Astrocyte of the spinal cord (primary cell): ENCODE measurements at places on chromosomes 5 and 9.
A peak's percentile ranks its signal among the peaks of the same experiment; 100 is the strongest.

DNA sequence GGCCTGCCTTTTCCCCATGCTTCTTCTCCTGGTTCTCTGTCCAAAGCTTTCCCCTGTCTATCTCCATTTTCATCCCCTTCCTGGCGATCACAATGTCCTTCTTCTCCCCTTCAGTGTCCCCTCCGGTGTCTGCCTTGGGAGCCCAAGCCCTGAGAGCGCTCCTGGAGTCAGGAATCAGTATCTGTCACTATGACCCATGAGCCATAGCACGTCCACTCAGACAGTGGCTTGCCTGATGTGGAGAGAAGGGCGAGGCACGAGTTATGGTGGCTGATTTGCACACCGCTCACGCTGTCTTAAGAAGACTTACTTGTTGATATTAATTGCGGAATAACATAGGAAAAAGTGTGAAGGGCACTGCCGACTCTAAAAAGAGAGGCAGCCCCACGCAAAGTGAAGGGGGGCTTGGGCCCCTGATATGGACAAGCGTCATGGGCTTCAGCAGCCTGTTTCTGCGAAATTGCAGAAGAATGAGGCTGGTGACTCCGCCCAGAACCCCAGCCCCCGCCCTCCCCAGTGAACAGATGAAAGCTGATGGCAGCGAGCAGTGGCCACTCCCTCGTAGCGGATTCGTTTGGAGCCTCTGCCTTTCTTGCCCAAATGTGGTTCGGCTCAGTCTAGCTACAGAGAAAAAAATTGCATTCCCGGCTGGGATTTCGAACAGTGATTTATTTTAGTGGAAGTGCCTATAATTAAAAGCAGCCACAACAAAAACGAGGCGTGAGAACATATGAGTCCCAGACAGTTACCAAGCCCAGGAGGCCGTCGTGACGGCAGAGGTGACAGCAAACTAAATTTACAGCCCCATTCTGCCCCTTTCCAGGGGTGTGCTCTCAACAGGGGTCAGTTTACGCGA, 149.8 kb downstream of the ICE1 start:
- DNase-seq = no peak

- no peak for DNase-seq
These were observed 19.1 kb upstream of the SLC9A3 start for GRCh38 chr5:543351-543750.

- peak; percentile 14 for DNase-seq
These were observed 32.8 kb downstream of the OR2K2 start for GRCh38 chr9:111297066-111297824.

- no peak for DNase-seq
These were observed 128.7 kb upstream of the SEMA6A start for GRCh38 chr5:116703328-116703727.

- no peak for DNase-seq
These were observed 93.3 kb downstream of the BARX1 start for GRCh38 chr9:93861736-93862358.

GRCh38 chr9:27532046-27532445, 2.4 kb upstream of the MOB3B start:
- DNase-seq = no peak

DNA sequence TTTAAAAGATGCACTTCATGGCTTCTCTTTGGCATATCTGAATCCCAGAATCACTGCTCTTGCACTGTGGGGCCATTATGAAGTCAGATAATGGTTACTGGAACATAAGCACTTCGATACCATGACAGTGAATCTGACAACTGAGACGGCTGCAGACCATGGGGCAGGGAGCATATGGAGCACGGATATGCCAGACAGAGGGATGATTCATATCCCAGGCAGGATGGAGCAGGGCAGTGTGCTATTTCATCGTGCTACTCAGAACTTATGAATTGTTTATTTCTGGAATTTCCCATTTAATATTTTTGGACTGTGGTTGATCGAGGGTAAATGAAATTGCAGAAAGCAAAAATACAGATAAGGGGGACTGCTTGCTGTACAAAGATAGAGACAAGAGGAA, 145.0 kb downstream of the EGFLAM start:
- DNase-seq = no peak

GRCh38 chr5:104400941-104401340, 838.4 kb upstream of the NUDT12 start:
- no peak for DNase-seq

GRCh38 chr5:148788636-148789035, 37.8 kb upstream of the ADRB2 start:
- DNase-seq = no peak

DNA sequence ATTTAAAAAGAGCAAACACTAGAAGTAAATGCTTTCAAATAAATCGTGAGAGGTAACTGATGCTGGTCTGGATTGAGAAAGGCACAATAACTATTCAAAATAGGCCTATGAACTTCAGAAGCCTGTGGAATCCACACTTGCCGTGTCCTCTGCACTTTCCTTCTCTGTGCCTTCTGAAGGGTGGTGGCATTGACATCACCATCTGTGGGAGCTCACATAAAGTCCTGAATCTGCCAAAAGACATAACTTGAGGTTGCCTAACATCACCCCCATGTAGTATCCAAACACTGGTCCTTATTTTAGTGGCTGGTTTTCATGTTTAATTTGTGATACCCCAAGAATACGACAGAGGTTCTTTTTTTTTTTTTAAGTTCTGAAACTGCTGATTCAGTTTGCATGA, 59.8 kb downstream of the IRF1 start:
- DNase-seq = no peak

DNA sequence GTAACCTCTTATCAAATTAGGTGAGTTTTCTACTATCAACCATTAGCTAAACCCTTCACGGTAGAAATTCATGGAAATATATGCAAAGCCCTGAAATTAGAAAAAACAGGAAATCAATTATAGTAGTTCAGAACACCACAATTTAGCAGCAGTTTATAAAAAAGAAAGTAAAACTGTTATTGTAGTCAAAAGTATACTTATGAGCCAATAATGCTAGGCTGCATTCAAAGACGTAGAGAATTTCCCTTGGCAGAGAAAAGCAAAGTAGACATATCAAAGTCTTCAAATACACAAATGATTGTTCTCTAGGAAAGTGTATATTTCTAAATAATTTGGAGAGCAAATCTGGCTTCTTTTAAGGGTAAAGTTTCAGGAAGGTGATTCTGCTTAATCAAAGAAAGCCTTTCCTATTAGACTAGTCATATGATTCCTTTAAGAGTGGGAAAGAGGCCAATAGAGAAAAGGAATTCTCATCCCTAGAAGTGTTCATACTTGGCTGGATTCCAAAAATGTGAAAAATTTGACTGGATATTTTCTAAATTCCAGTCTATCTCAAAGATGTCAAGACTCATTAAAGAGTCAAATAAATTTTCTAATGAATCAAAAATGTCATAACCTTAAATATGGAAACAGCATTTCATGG, 185.5 kb downstream of the SMC2 start:
- peak; percentile 26 for DNase-seq

- DNase-seq = no peak
These were observed 69.6 kb downstream of the NMUR2 start for GRCh38 chr5:152335461-152335860.

DNA sequence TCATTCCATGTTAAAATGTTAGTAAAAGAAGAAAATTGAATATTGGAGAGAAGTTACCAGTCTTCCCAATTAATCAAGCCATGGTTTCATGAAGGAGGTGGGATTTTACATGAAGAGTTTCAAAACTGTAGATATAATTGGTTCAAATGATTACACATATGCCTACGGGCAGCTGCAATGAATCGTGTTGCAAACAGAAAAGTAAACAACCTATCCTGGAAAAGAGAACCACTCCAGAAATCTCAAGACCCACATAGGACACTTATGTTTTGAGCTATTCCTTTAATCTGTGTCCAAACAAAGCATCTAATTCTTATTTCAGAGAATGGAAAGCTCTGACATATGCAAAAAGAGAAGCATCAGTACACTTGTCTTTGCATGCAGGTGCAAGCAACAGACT, 340.2 kb downstream of the NDUFS4 start:
- no peak for DNase-seq

- no peak for DNase-seq
These were observed 208.7 kb upstream of the RASEF start for GRCh38 chr9:83271665-83272071.
